ENCODE measurements at places on chromosomes 12 and 14. TPM values are rescaled to one million over a fixed set of nuclear protein-coding genes. Genes with fewer than 3 reads are reported as not detected.

The EVL gene
- 18.7 TPM for total RNA-seq

The JDP2 gene
- total RNA-seq: 22.0 TPM

The ANG gene
- 10.7 TPM for total RNA-seq

The ADSS1 gene
- 5.8 TPM for total RNA-seq

The FLRT2 gene
- 3.3 TPM for total RNA-seq

The TPPP2 gene
- not detected for total RNA-seq

The OTX2 gene
- total RNA-seq: not detected

The KLRK1 gene
- total RNA-seq: not detected

The BIN2 gene
- total RNA-seq: not detected

The TRIM9 gene
- total RNA-seq: 9.0 TPM

The ASB2 gene
- total RNA-seq: 3.5 TPM

The GLIPR1L2 gene
- not detected for total RNA-seq

The DDX23 gene
- total RNA-seq: 88.3 TPM

The PROX2 gene
- total RNA-seq: not detected

The TMEM119 gene
- not detected for total RNA-seq

The PNP gene
- total RNA-seq: 174 TPM

The AICDA gene
- 0.15 TPM for total RNA-seq

The KLHL33 gene
- total RNA-seq: not detected

The TAS2R7 gene
- total RNA-seq: not detected

The NKX2-1 gene
- 0.06 TPM for total RNA-seq

The POTEM gene
- total RNA-seq: not detected

The PGF gene
- 3.5 TPM for total RNA-seq

The OR6C2 gene
- total RNA-seq: not detected
